PC-3 (cell line): ENCODE measurements at places on chromosomes 1 and 21. TPM values are rescaled to one million over a fixed set of nuclear protein-coding genes. Genes with fewer than 3 reads are reported as not detected.

Gene COA6
- 28.9 and 43.1 TPM in 2 replicates for total RNA-seq

Gene OR2L3
- total RNA-seq: 0.15 TPM in 1 of 2 replicates, not detected in the other

Gene HEATR1
- 27.6 TPM in 2 replicates for total RNA-seq

Gene PTPN14
- total RNA-seq: 12.6 and 17.1 TPM in 2 replicates

Gene SPRR1B
- not detected in 2 replicates for total RNA-seq

Gene STIL
- total RNA-seq: 26.2 and 32.0 TPM in 2 replicates

Gene LHX4
- 0.04 TPM in 1 of 2 replicates, not detected in the other for total RNA-seq

Gene ST6GALNAC3
- not detected in 2 replicates for total RNA-seq

Gene TMEM183A
- 119 and 122 TPM in 2 replicates for total RNA-seq

Gene AADACL3
- total RNA-seq: not detected in 2 replicates

Gene MNDA
- total RNA-seq: not detected in 2 replicates

Gene GJA8
- not detected in 2 replicates for total RNA-seq

Gene MYBPH
- total RNA-seq: not detected in 2 replicates

Gene USH2A
- not detected in 2 replicates for total RNA-seq

Gene YOD1
- total RNA-seq: 54.0 and 63.9 TPM in 2 replicates

Gene PAQR7
- 6.4 and 7.2 TPM in 2 replicates for total RNA-seq

Gene MROH7
- not detected in 2 replicates for total RNA-seq

Gene AADACL4
- not detected in 2 replicates for total RNA-seq

Gene MFSD2A
- total RNA-seq: 8.6 and 12.1 TPM in 2 replicates

Gene SARS1
- total RNA-seq: 146 and 158 TPM in 2 replicates

Gene PTAFR
- 3.9 and 4.5 TPM in 2 replicates for total RNA-seq

Gene TMED5
- total RNA-seq: 51.6 and 59.2 TPM in 2 replicates

Gene ADAMTS5
- total RNA-seq: not detected in 2 replicates

Gene PAX7
- not detected in 2 replicates for total RNA-seq

Gene MORC3
- total RNA-seq: 17.9 and 23.0 TPM in 2 replicates

Gene URB1
- total RNA-seq: 27.8 and 36.3 TPM in 2 replicates
